ENCODE measurements at places on chromosomes 6 and 20.

DNA sequence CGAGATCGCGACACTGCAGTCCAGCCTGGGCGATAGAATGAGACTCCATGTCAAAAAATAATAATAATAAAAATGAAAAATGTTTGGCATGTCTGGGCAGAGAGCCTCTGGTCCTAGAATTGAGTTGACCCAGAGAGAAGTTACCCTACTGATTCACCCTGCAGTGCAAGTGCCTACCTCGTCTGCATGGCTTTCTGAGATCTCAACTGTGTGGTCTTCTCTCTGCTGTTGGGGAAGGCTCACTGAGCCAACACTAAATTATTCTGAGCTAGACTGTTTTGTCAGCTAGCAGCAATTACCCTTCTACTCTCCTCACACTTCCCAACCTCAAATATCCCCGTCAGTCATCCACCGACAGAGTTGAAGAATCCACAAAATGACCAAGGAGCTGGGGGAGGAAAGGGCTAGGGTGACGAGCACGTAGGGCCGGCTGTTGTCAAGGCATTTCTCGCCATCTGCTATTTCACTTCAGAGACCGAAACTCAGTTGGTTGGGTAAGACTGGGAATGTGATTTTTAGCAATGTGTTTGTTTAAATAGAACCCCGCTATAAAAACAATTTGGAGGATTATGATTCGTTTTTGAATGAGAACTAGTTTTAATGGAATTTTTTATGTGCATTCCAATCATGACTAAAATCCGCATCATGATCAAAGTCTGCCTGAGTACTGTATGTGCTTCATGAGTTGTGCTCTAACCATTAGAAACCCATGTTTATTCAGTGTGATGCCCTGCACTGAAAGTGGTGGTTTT, 9.4 kb downstream of the MAS1 start:
- DNase-seq, result no peak

DNA sequence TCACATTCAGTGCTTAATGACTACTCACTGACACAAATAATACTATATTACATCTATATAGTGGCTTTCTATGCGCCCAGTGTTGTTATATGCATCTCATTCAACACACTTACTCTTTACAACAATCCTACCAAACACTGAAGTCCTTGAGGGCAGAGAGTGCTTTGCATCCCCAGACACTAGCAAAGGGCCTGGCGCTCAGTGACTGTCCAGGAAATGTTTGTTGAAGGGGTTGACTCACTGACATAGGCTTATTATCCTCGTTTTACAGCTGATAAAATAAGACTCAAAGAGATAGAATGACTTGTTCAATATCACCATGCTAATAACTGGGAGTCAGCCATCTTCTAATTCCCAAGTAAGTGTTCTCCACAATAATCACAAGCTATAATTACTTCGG, 163.3 kb downstream of the ARHGAP18 start:
- no peak for DNase-seq

DNA sequence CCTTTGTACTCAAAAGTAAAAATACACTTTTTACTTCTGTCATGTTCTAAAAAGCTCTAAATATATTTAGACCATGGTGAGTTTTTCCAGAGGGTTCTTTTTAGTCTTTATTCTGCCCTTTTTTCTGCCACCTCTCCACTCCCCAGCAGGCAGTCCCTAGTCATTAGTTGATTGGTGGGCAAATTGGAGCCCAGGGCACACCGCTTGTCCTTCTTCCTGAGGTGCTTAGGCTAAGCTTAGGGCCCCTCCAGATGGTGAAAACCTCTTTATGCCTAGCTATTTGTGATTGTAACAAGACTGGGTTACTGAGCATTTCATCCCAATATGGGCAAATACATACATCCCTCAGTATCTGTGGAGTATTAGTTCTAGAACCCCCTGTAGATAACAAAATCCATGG, 6.2 kb downstream of the TREML1 start:
- no peak for DNase-seq

DNA sequence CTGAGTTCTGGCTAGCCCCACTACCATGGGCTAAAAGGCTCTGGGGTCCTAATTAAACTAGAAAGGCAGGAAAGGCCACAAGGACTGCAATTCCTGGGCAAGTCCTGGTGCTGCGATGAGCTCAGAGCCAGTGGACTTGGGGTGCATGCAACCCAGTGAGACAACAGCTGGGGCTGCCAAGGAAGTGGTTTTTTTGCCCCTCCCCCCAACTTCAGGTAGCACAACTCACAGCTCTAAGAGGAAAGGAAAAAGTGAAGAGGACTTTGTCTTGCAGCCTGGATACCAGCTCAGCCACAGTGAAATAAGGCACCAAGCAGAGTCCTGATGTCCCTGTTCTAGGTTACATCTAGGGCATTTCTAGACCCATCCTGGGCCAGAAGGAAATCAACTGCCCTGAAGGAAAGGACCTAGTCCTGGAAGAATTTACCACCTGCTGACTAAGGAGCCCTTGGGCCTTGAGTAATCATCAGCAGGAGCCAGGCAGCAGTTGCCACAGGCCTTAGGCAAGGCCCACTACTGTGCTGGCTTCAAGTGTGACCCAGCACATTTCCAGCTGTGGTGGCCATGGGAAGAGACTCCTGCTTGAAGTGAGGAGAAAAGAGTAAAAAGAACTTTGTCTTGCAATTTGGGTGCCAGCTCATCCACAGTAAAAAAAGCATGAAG, 358.4 kb downstream of the BTBD3 start:
- DNase-seq, result no peak

GRCh38 chr20:61373956-61374545, 122.0 kb downstream of the CDH4 start:
- no peak for DNase-seq

DNA sequence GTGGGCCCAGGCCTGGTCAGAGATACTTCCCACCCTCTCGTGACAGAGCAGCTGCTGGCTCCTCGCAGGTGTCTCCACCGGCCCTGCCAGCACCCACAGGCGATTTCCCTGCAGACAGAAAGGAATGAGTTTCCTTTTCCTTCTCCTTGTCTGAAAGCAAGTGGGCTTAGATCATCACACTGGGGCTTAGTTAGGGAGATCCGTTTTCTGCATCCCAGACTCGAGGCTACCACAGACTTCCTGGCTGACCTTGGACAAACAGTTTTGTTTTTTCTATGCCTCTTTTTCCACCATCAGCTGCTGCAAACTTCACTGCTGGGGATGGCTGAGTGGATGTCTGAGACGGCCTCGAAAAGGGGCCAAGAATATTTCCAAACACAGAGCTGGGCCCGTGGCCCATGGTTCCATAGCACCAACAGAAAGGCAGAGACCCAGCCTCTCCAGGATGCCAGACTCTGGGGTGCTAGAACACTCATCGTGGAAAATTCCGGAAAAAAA, 86.5 kb downstream of the BANF2 start:
- DNase-seq, result no peak

- DNase-seq, result no peak
These were observed 5.9 kb downstream of the TGM6 start for GRCh38 chr20:2386516-2387179.

DNA sequence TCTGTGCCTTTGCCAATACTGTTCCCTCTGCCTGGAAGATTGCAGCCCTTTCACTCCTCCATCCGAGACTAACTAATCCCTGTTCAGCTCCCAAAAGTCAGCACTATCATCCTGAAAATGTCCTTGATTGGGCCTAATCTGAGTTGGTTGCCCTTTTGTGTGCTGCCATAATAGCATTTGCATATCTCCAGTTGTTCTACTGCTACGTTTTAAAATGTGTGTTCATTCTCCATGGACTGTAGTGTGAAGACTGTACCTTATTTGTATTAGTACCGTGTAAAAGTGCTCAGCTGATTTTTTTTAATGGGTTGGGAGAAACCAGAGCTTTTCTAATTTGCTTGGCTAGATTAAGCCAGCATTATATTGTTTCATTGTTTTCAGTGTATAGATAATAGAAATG, 401.3 kb downstream of the LAMA2 start:
- no peak for DNase-seq

DNA sequence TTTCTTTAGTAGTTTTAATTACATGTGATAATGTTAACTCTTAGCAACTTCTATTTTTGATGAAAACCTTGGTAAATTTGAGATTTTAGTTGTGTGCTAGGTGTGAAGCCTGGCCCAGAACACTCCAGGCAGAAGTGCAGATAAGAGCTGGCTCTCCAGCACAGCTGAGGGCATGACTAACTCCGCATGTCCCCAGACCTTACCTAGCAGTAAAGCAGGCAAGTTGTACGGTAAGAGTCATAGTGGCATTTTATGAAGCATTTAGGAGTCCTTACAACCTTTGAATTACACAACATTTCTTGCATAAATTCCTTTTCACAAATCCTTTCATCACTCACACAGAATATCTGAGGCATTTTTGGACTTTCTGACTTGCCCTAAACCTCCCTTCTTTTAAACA, 67.2 kb downstream of the OPRM1 start:
- no peak for DNase-seq

- DNase-seq, result no peak
These were observed 111.0 kb downstream of the GJA10 start for GRCh38 chr6:90005048-90005827.

- no peak for DNase-seq
These were observed 128.0 kb downstream of the RIN2 start for GRCh38 chr20:19885939-19886660.

GRCh38 chr6:57252975-57253374, 30.9 kb upstream of the RAB23 start:
- no peak for DNase-seq

DNA sequence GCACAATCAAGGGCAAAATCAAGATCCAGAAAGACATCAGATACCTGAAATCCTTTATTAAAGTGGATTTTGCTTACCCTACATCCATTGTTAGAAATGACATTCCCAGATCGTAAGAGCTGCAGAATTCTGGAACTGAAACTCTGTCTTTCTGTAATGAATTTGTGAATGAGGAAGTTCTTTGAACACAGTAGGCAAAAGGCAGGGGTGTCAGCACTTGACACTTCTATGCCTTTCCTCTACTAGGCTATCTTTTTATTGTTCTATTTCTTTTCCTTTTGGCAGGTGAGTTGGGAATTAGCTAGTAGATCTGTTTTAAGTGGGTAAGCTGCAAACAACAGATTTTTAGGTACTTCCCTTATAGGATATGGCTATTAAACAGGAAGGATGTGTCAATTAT, 126.3 kb downstream of the CARMIL1 start:
- no peak for DNase-seq

GRCh38 chr6:159110013-159110412, 59.2 kb upstream of the FNDC1 start:
- no peak for DNase-seq

All from NCI-H2081 treated with DMSO at 0.1 percent for 48 hours (cell line).